ENCODE measurements at places on chromosomes 3 and 15. TPM values are rescaled to one million over a fixed set of nuclear protein-coding genes. Genes with fewer than 3 reads are reported as not detected.
A peak's percentile ranks its signal among the peaks of the same experiment; 100 is the strongest.

- no peak for DNase-seq
Measured at GRCh38 chr3:46719044-46719565, 1.4 kb upstream of the PRSS50 start.

DNA sequence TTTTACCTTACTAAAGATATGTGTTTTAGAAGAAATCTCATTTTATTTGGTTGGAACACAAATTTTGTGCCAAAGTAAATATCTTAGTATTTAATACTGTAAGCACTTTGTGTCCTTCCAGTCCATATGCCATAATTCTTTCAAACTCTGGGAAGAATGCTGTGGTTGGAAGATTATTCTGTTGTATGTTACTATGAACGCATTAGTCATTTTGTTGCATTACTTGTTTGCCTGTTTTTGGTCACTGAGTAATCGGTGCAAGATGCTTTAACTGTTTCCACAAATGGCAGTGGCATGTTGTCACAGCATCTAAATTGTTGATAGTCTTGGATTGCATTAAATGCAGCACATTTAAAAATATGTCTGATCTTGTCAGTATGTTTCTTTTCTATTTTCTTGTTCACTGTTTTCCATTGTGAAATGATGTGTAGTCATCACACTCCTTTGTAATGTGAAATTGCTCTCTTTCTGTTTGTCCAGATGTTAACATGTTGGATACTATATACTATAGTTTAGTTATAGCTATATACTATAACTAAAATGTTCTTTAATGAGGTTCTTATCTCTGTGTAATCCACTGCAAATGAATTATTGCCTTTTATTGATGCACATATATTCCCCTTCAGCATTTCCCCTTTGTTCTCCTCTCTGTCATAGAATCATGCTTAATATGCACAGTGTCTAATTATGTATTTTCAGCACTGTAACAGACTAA, 89.9 kb upstream of the FLNB start:
- no peak for DNase-seq

DNA sequence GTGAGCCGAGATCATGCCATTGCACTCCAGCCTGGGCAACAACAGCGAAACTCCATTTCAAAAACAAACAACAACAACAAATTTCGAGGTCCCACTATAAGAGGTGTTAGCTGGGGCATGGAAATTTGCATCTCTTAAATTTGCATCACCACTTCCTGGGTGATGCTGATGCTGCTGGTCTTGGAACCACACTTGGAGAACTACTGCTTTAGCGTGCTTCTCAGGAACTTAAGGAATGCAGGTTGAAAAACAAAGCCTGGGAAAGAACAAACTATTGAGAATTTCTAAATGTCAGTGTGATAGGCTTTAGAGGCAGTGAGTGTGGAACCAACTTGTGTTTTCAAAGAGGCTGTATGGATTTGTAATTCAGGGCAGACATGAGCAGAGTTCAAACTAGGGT, 858.4 kb upstream of the ARPP21 start:
- no peak for DNase-seq

GRCh38 chr3:193911784-193912340, 224.1 kb upstream of the HES1 start:
- DNase-seq = no peak

GRCh38 chr3:99551520-99551919, 86.9 kb upstream of the COL8A1 start:
- no peak for DNase-seq

GRCh38 chr3:10435850-10436249, 69.5 kb downstream of the ATP2B2 start:
- DNase-seq = no peak

DNA sequence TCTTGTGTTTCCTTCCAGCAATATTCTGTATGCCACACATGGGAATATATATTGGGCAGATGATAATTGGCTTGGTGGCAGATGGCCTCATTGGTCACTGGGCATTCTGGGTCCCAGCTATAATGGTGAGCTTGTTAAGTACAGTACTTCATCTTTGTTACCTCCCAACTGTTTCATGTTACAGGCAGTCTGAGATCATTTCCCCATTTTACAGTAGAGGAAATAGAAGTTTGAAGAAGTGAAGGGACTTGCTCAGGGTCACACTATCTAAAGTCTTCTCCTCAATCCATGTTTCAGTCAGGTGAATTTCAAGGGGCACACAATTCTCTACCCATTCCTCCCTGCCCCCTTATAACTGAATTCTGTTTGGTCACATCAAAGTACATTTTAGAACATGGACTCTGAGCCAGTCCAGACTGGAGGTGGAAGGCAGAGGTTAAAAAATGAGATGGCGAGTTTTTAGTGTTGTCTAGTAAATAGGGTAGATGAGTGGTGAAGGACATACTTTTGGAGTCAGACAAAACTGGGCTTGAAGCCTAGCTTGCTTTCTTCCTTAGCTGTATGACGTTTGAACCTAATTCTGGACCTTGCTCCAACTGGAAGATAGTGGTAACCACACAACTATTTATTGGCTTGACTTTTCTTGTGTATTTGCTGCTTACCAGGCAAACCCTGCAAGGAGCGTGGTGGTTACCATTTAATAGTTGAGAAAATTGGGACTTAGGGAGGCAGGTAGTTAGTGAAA, 2.5 kb downstream of the EEFSEC start:
- no peak for DNase-seq

- no peak for DNase-seq
Measured at GRCh38 chr3:132606085-132606484, 9.0 kb downstream of the ACKR4 start.

GRCh38 chr3:141405591-141405990, 37.3 kb downstream of the ZBTB38 start:
- no peak for DNase-seq

- no peak for DNase-seq
Measured at GRCh38 chr3:149812165-149812605, 830 bp upstream of the RNF13 start.

DNA sequence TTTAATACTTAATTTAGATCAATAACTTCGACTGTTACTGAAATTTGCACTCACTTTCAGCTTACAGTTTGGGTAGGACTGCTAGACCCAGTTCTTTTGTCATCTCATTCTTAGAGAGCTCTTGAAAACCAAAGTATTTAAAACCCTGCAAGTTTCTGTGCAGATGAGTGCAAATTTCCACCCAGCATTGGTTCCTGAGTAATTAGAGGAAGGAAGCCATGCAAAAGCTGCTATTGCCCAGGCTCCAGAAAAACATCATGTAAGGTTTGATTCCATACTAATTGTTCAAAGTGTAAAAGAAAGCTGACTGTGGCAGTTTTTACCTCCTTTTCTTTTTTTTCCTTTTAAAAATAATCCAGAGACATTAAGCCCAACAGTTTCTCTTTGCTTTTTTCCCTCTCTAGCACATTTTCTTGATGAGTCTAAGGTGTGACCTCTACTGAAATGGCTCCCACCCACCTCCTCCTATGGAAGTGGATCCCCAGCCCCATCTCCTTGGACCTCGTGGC, 30.3 kb downstream of the ABHD2 start:
- DNase-seq = no peak

GRCh38 chr15:90062462-90062932, 39.8 kb downstream of the IDH2 start:
- DNase-seq = no peak

GRCh38 chr15:65330934-65331645, 26.6 kb downstream of the RNU5B-1 start:
- no peak for DNase-seq

DNA sequence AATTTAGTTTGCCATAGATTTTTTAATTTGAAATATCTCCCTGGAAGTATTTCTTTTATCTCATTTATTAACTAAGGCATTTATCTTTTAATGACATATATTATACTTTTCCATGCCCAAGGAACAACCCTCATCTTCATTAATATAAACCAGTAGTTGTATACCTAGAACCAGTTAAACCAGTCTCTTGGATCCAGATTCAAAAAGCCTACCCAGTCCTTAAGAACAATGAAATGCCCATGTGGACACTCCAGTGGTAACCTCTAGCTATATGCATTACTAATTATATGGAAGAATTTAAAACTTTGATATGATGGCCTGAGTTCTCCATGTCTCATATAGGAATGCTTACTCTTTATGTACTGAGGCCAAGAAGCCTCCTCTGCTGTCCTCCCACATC, 4.8 kb downstream of the SIDT1 start:
- DNase-seq = no peak

- no peak for DNase-seq
Measured at GRCh38 chr3:180199417-180199995, 162.8 kb upstream of the PEX5L start.

DNA sequence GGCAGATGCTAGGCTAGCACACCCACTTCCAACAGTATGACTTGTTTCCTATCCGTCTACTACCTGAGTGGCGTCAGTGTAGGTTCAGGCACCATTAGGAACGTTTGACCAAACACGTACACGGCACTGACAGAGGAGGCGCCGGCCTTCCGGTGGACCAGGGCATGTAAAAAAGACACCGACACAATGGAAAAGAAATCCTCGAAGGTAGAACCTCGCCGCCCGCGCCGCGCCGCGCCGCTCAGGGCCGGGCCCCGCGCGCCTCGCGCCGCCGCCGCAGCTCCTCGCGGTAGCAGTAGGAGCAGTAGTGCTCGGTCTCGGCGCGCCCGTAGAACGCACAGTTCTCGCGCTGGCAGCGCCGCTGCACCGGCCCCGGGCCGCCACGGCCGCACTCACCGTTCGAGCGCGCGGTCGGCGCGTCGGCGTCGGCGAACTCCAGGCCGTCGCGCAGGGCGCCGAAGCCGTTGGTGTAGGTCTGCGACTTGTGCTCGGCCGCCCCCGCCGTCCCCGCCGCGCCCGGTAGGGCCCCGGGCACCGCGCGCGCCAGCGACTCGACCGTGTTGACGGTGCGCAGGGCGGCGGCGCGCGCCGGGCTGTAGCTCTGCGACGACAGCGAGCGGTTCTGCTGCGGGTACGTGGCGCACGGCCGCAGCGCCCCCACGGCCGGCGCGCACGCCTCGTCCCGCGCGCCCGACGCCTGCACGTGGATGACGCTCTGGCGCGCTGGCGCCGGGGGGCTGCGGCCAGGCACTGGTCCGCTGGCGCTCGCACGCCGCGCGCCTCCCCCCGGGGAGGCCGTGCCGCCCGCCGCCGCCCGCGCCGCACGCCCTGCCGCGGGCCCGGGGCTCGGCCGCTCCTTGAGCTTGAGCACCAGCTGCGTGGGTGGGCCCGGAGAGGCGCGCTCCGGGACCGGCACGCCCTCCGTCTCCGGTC, 156.7 kb downstream of the KLF13 start:
- no peak for DNase-seq

- DNase-seq = peak; percentile 8
Measured at GRCh38 chr15:73723191-73723590, 30.0 kb downstream of the INSYN1 start.

DNA sequence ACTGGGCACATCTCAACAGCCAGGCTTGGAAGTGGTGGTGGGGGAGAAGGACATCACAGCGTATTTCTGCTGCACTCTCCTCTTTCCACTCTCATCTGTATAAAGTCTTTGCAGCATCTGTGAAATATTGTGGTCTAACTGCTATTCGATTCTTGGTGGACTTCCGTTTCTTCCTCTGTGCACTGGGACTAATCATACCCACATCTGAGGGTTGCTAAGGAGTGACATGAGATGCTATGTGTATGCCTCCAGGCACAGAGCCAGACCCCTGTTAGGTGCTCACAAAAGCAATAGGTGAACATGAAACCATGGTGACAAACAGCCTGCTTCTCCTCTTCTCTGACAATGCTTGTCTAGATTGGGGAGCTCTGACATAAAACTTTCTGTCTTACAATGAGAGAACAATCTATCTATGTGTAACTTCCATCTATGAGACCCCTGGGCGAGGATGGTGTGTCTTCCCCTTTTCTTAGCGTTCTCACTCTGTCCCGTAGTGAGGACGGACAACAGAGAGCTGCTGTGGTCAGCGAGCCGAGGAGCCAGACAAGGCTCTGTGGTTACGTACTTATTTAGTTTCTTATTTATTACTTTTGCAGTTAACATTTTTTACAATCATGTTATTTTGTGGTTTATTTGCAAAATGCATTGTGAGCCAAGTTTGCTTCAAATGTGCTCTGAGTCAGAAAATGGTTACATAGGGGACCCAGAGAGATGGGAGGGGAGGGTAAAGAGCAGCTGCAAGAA, 196.7 kb upstream of the TPRG1 start:
- no peak for DNase-seq

GRCh38 chr3:45332493-45332892, 55.9 kb upstream of the LARS2 start:
- no peak for DNase-seq

GRCh38 chr15:98178861-98179260, 218.4 kb downstream of the ARRDC4 start:
- DNase-seq = no peak

The SPINK8 gene
- 0.52 TPM for polyA plus RNA-seq

The TTC21A gene
- polyA plus RNA-seq = 6.7 TPM

The COPG1 gene
- 151 TPM for polyA plus RNA-seq
